Thoracic aorta (tissue), 2 donors: ENCODE measurements at places on chromosomes 12 and 14. TPM values are rescaled to one million over a fixed set of nuclear protein-coding genes. Genes with fewer than 3 reads are reported as not detected.

FGF23 gene
- not detected for total RNA-seq

P2RX2 gene
- total RNA-seq: not detected

ABCC9 gene
- 19.6 TPM for total RNA-seq

RPGRIP1 gene
- total RNA-seq: not detected

TMTC1 gene
- 160 TPM for total RNA-seq

HOXC9 gene
- not detected for total RNA-seq

INHBC gene
- not detected for total RNA-seq

NANOG gene
- 0.27 TPM for total RNA-seq

TAS2R43 gene
- 2.7 TPM for total RNA-seq

BBOF1 gene
- total RNA-seq: 5.6 TPM

BAZ1A gene
- total RNA-seq: 51.6 TPM

RASSF8 gene
- 47.9 TPM for total RNA-seq

FOXN3 gene
- total RNA-seq: 150 TPM

TBX5 gene
- 1.5 TPM for total RNA-seq

CD4 gene
- 22.3 TPM for total RNA-seq

NID2 gene
- total RNA-seq: 21.0 TPM

PPP1R1A gene
- 3.3 TPM for total RNA-seq

CEBPE gene
- not detected for total RNA-seq

PTHLH gene
- 8.1 TPM for total RNA-seq

ASCL1 gene
- total RNA-seq: not detected

DPF3 gene
- total RNA-seq: 2.2 TPM

BATF gene
- total RNA-seq: 3.7 TPM

PRKD1 gene
- 38.4 TPM for total RNA-seq

DYNLL1 gene
- 199 TPM for total RNA-seq

HOXC11 gene
- not detected for total RNA-seq

MYF5 gene
- not detected for total RNA-seq

FOXA1 gene
- total RNA-seq: not detected
